ENCODE measurements at places on chromosomes 1 and 21.

- no peak for DNase-seq
These were observed 13.8 kb downstream of the STRIP1 start for GRCh38 chr1:110048240-110048639.

DNA sequence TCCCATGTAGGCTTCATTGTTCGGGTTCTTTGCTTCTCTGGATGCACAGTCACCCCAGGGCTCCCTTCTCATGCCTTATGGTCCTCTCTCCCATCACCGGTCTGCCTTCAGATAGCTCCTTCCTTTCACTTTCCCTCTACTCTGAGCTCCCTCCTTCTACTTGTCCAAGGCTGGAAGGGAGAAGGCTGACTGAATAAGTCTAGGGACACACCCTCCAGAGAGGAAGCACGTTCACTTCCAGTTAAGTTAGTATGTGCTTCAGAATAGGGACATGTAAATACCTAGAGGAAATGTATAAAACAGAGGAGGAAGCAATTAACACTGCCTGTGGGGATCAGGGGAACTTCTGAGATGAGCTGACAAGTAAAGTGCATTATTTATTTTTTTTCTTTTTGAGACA lies 23.5 kb downstream of the CXADR start:
- no peak for DNase-seq

GRCh38 chr1:160451119-160451858 lies 50.9 kb downstream of the VANGL2 start:
- DNase-seq = no peak

GRCh38 chr1:15095496-15095875 lies 58.1 kb upstream of the TMEM51 start:
- no peak for DNase-seq

DNA sequence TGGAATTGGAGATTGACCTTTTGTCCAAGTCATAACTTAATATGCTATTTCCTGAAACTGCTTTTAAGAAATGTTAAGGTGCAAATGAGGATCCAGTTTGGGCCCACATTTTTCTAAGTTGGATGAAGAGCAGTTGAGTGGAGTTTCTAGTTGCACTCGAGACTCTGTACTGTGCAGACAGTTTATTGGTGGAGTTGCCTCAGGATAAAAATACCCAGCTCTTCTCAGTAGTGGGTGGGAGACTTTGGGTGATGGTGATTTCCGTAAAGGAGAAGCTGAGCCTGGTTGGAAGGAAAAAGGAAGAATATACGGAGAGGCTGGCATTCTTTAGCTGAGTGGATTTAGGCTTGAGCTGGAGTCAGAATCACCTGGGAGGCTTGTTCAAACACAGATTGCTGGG lies 49.9 kb downstream of the CAMTA1 start:
- DNase-seq = no peak

- peak; percentile 92 for DNase-seq
These were observed 64.1 kb downstream of the DDR2 start for GRCh38 chr1:162696286-162696862.

- DNase-seq = no peak
These were observed 14.0 kb upstream of the PEF1 start for GRCh38 chr1:31658721-31659120.

- peak; percentile 41 for DNase-seq
These were observed 45.2 kb downstream of the GALNT2 start for GRCh38 chr1:230112131-230112701.

DNA sequence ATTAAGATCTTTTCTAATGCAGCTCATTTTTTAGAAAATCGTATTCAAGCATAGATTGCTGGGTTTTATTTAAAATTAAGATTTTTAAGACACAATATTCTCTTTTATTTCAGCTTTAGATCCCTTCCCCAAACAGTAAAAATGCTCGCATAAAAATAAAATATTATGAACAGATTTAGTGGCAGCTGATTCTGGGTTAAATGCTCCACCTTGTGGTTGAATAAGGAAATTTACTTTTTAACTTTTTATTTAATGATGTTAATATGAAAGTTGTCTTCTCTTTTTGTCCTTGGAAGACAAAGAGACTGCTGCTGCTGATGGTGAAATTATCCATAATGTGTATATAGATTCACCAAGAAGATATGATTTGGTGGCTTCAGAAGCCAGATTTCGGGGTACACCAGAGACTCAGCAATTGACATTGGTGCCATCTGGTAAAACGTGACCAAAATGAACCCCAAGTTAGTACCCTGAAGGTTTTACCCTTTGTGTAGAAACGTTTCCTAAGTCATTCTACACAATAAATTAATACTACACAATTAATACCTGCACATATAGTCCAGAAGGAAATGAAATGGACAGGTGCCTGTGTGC lies 128.0 kb downstream of the ADAMTS1 start:
- DNase-seq = peak; percentile 23

DNA sequence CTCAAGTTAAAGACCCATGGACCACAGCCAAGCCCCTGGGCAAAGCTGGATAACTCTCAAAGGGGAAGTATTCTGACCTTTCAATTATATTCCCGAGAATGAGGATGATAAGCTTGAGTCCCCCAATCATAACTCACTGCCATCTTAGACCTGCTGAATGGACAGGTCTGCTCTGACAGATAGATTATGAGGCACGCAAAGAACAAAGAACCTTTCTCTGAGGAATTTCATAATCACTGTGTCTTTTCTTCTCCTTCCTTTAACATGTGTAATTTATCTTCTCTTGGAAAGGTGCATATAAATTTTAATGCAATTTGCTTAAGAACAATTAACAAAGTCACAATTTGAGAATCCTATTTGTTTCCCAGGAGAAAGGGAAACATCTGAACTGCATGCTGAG lies 22.0 kb downstream of the PIGM start:
- DNase-seq = no peak

DNA sequence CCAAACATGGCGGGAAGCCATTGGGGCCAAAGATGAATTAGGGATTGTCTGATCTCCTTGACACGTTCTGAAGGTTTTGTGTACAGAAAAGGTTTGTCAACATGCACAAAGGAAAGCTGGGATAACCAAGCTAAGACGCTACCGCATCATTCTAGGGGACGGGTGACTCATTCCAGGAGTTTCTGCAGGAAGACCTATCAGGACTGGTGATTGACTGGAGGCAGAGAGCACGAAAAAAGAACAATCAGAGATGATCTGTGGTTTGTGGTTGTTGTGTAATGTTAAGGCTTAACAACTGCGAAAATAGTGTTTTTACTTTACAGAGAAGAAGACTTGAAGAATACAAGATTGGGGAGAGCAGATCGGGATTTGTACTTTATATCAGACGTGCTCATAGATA lies 22.2 kb upstream of the ERG start:
- no peak for DNase-seq

GRCh38 chr1:99577313-99577712 lies 68.6 kb upstream of the PALMD start:
- DNase-seq = no peak

GRCh38 chr1:203516184-203516583 lies 22.2 kb downstream of the OPTC start:
- no peak for DNase-seq

- no peak for DNase-seq
These were observed 748 bp upstream of the NIPAL3 start for GRCh38 chr1:24414775-24415333.

GRCh38 chr1:212241501-212241900 lies 43.7 kb upstream of the PPP2R5A start:
- no peak for DNase-seq

DNA sequence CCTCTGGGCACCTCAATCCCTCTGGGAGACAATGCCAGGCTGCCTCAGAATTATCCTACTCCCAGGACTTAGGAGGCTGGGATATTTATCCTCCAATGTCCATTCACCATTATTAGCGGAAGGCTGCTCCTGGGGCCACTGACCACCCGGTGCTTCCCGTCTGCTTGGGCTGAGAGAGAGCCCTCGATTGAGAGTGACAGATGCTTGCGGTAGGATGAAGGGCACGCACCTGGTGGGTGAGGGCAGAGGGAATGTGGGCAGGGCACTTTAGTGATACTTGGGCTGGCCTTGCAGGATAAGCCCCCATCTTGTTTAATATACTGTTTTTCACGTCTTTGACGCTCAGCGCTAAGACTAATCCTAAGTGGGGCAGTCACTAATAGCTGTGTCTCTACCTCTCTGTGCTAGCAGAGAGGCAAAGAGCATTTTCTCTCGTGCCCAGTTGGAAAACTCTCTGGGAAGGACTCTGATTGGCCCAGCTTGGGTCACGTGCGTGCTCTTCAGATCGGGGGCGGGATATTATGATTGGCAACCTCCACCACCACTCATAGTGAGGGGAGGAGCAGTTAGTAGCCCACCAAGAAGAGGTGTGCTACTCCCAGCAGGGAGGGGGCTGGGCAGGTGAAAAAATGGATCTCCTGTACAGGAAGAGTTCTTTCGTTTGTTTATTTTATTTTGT lies 10.6 kb upstream of the PARS2 start:
- DNase-seq = peak; percentile 21

- DNase-seq = no peak
These were observed 31.9 kb downstream of the ZMYM4 start for GRCh38 chr1:35300376-35300775.

GRCh38 chr1:147892216-147892615 lies 10.4 kb upstream of the GJA8 start:
- no peak for DNase-seq

- DNase-seq = no peak
These were observed 70.0 kb downstream of the ARHGEF10L start for GRCh38 chr1:17609529-17609928.

- no peak for DNase-seq
These were observed 12.0 kb upstream of the SIM2 start for GRCh38 chr21:36686955-36687354.

DNA sequence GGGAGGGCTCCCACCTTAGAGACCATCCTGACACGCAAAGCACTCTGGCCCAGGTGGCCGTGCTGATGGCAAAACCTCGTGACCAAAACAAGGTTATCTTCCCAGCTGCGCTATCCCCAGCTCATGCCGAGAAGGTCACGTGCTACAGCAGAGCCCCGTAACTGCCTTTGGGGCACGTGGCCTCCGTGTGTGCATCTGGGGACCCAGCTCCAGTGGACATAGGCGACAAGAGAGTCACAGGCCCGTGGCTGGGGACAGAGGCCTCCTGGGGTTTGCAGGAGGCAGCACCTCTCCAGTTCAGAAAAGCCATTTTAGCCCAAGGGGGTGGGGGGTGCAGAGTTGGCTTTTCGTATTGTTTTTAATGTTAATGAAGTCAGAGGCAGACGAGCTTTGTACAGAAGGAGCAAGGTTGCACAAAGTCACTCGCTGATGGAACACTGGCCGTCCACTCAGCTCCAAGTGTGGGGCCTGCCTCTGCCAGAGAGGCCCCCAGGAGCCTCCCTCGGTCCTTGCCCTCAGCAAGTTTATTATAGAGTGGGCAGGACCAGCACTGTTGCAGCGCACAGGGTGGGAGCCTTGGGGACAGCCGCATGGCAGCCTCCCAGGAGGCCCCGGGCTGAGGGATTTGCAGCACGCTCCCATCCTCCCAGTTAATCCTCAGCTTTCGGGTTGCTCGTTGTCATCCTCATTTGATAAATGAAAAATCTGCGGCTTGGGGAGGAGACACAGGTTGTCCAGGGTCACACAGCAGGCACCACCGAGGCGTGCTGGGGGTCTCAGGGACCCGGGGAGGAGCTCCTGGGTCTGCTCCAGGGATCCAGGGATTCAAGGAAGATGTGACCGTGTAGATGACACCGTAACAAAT lies 8.0 kb upstream of the PDE9A start:
- no peak for DNase-seq

DNA sequence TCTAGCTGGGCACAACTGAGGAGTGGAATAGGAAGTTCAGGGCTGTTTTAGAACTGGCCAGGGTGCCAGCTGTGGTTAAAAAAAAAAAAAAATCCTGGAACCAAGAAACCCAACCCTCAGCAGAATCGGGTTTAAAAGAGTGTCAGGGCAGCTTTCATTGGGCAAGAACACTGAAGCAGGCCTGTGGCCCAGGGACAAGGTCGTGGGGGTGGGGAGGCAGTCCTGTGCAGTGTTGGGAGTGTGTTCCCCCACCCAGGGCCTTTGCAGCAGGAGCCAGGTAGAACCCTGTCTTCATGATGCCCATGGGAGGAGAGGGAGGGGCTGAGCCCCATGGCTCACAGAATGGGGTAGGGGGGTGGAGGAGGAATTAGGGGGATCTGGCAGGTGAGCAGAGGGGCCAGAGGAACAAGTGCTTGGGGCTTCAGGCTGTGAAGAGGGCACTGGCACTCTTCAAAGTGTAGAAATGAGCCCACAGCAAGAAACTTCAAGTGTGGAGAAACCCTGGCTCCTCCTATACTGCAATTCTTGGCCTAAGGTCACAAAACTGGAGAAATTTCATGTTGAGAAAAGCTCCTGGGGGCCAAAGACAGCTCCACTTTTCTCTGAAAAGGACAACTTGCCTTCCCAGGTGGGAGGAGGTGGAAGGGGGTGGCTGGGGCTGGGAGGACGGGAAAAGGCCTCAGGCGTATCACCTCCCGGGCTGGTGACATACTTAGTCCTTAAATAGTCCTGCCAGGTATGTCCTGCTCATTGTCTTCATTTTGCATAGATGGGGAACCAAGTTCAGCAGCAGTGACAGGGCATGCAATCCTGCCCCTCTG lies 39.3 kb downstream of the KIAA1614 start:
- DNase-seq = no peak

GRCh38 chr1:101112051-101112780 lies 86.6 kb upstream of the DPH5 start:
- no peak for DNase-seq

- peak; percentile 75 for DNase-seq
These were observed 19.2 kb upstream of the EVA1B start for GRCh38 chr1:36342426-36343185.

- DNase-seq = no peak
These were observed 169.2 kb downstream of the ZNF281 start for GRCh38 chr1:200240656-200241055.

- DNase-seq = no peak
These were observed 94.2 kb downstream of the PAX7 start for GRCh38 chr1:18724801-18725200.

GRCh38 chr1:216293683-216294082 lies 129.6 kb downstream of the USH2A start:
- DNase-seq = no peak

- DNase-seq = no peak
These were observed 16.0 kb downstream of the COL9A2 start for GRCh38 chr1:40301066-40301465.

GRCh38 chr1:201191653-201192260 lies 1.1 kb downstream of the IGFN1 start:
- DNase-seq = peak; percentile 50

GRCh38 chr21:43874085-43874805 lies 9.2 kb downstream of the AGPAT3 start:
- no peak for DNase-seq

GRCh38 chr1:176692431-176692830 lies 229.5 kb downstream of the PAPPA2 start:
- no peak for DNase-seq

- peak; percentile 48 for DNase-seq
These were observed 492 bp downstream of the FOXO6 start for GRCh38 chr1:41361495-41362356.

- no peak for DNase-seq
These were observed 21.5 kb upstream of the TTC39A start for GRCh38 chr1:51351907-51352306.

- DNase-seq = no peak
These were observed 9.5 kb upstream of the HORMAD1 start for GRCh38 chr1:150730130-150730721.

GRCh38 chr1:75964760-75965408 lies 32.7 kb upstream of the ASB17 start:
- no peak for DNase-seq
